ENCODE measurements at places on chromosomes 11 and 22.

DNA sequence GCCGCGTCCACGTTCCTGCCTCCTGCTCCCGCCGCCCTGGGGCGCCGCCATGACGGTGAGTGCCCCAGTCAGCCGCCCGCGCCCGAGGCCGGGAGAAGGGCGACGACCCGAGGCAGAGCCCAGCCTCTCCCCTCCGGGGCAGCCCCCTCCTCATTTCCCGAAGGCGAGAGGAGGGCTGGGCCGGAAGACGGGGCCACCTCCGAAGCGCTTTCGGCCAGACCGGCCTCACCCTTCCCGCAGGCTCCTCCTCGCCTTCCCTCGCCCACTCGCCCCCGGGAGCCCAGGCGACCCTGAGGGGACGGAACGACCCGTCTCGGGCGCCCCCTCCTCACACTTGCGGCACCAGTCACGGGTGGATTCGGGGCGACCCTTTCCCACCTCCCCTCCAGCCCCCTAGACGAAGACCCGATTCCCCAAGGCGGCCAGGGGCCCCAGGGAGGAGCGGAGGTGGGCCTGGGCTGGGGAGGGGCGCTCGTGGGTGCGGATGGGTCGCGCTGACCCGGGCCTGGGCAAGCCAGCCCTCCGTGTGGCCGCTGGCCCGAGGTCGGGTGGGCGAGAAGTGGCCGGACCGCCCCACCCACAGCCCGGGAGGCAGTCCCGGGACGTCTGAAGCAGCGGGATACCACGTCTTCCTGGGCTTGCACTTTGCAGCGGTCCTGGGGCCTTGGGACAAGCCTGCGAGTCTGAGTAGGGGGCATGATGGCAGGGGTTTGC lies 49.7 kb downstream of the TRIOBP start:
- DNase-seq, result no peak

DNA sequence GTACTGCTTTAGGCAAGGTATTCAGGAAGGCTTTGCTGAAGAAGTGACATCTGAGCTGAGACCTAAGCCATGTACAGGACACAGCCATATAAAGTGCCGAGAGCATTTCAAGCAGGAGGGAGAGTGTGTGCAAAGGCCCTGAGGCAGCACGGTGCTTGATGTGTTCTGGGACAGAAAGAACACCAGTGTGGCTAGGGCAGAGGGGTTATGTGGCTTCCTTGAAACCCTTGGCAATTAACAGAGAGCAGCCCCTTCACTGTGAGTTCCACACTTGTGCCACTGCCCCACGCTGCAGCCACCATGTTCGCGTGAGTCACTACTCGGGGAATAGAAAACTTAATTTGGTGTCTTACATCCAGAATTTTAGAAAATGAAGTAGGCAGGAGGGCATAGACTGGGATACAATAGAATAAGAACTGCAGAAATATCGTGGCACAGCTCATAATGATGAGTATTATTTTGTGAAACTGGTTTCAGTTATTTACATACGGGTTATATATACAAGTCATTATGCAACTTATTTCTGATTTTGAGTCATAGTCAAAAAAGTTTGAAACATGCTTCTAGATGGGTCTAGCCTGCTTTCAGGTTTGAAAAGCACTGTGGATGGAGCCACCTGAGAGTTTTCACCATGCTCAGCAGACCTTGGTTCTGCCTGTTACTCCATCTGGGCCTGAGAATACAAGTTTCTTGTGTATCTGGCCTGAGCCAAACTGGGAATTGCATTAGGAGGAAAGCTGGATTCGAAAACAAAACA lies 11.8 kb downstream of the IL10RA start:
- DNase-seq, result no peak

DNA sequence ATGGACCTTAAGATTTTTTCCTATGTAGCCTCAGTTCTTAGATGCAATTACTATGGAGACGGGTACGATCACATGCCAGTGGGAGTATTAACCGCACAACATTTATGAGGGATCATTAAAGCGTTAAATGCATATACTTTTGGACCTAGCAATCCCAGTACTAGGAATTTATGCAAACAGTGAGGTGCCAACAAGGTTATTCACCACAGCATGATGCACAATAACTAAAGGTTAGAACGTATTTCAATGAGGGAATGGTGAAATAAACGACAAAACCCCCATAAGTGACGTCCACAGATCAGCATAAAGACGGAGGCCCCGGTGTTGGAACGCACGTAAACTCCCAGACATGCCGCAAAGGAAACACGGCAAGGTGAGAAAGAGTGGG lies 539 bp downstream of the SIRT3 start:
- DNase-seq, result no peak

DNA sequence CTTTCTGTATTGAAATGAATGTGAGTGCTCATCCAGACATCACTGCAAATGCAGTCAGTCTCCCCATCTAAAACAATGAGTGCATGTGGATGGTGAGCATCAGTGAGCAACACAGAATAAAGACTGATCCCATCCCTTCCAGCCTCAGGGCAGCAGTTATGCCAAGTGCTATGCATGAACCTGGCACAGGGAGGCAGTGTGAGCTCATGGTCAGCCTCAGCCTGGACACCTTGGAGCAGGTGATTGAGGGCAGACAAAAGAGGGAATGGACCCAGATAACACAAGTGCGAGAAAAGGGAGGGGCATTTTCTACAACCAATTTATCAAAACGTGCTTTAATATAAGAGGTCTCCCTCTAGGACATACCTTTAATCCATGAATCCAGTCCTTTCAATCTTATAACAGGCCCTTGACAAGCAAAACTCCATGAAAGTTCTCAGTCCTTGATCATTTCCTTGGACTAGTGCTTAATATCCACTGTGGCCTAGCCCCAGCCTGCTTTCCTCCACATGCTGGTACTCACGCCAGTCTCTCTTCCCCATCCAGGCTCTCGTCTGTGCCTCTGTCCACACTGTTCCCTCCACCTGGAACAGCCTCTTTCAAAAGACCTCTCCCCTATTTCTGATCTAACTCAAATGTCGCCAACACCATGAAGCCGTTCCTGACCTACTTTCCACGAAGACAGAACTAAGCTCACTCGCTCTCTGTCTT lies 50.5 kb upstream of the LRRC55 start:
- DNase-seq, result peak; percentile 23

- DNase-seq, result peak; percentile 32
Measured at GRCh38 chr11:11843211-11843621, 1.4 kb downstream of the USP47 start.

DNA sequence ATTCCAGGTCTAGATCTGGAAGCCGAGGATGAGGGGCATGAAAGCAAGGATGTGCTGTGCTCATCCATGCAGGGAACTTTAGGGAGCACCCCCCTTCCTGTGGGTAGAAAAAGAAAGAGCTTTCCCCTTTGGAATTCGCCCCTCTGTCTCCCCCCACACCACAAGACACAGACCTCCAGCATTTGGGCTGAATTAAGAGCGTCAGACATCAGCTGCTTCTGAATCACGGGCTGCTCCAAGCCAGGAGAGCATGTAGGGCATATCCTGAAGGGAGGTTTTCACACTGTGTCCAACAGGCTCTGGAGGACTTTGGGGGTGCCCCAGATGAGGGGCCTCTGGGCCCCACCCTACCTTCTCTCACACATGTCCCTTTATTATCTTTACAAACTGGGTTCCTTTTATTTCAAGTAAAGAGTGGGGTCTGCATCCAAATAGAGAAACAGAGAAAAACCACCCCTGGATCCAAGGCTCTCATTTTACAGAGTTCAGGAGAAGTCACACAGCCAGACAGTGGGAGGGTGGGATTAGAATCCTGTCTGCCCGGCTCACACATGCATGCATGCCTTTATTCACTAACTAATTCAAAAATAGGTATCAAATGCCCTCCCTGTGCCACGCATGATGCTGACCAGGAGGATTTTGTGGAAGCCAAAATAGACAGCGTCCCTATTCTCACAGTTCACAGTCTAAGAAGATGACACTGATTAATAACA lies 52.8 kb downstream of the LRRC32 start:
- DNase-seq, result no peak

DNA sequence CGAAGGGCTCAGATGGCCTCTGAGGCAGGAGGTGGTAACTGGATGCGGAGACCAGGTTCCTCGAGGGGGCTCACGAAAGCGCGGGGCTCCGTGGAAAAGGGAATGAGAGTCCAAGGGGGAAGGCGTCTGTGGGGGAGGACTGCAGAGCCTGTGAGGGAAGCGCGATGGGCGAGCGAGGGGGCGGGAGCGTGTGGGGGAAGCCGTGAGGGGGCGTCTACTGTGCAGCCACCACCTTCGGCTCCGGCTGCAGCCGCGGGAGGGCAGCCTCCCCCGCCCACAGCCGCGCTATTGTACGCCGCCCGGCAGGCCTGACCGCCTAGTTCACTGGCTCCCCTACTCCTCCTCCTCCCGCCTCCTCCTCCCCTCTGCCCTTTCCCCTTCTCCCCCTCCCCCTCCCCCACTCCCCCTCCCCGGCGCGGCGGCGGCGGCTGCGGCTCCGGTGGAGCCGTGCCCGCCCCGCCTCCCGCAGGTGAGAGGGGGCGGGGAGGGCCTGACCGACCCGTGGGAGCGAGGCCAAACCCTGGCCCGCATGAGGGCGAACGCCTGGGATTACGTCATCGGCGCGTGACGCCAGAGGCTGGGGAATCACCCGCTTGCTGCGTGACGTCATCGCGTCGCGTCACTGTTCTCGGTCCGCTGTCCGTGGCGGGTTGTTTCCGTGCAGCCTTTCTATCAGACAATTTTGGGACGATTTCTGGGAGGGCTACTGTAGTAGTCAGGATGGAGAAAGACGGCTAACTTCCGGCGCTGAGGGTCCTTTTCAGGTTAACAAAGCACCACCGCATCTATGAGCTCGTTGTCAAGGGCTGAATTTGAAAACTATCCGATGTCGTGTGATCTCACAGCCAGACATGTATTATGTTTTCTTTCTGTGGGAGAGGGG lies at the start of gene PAK1:
PAK1 (minus strand) TSS at position 294 of the 883 bp plus-strand sequence. CDS start 81,574 bp downstream, outside the sequence.
- peak; percentile 83 for DNase-seq

DNA sequence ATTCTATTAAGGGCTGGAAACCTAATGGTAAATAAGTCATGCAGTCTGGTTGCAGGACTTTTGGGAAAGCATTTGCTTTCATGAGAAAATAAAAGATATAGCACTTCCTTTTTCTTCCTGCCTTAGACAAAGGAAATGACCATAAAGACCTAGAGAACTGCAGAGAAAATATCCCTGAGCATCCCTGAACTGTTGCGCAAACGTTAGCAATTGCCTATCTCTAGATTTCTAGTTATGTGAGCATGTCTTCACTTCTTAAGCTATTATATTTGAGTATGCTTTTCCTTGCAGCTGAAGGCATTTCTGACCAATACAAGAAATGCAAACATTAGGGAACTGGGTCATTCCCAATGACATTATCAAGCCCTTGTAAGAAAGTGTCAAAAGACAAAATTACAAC lies 110.6 kb downstream of the KIF18A start:
- no peak for DNase-seq

GRCh38 chr11:128246364-128246801 lies 341.0 kb downstream of the ETS1 start:
- no peak for DNase-seq

- no peak for DNase-seq
Measured at GRCh38 chr11:73976451-73977151, 6.0 kb downstream of the UCP2 start.

DNA sequence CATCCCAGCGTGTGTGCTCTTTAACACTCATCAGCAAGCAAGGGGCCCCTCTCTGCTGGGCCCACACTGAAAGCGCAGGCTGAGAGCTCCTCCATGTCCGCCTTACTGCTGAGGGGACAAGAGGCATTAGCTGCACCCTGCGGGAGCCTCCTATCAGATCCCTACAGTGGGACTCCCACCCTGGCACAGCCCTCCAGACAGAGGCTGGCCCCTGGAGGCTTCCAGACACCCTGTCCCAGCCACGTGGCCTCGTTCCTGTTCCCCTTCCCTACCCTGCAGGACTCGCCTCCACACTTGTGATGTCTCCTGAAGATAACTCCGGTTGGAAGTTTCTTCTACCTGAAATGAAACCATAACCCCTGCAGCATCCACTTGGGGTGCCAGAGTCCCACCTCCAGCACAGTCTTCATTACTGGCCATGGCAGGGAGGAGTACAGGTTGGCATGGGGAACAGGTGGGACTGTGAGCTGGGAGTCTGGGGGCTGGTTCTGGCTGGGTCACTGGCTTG lies 5.0 kb upstream of the SH3BP1 start:
- DNase-seq, result no peak

GRCh38 chr11:108663154-108663877 lies 1.6 kb upstream of the DDX10 start:
- no peak for DNase-seq

DNA sequence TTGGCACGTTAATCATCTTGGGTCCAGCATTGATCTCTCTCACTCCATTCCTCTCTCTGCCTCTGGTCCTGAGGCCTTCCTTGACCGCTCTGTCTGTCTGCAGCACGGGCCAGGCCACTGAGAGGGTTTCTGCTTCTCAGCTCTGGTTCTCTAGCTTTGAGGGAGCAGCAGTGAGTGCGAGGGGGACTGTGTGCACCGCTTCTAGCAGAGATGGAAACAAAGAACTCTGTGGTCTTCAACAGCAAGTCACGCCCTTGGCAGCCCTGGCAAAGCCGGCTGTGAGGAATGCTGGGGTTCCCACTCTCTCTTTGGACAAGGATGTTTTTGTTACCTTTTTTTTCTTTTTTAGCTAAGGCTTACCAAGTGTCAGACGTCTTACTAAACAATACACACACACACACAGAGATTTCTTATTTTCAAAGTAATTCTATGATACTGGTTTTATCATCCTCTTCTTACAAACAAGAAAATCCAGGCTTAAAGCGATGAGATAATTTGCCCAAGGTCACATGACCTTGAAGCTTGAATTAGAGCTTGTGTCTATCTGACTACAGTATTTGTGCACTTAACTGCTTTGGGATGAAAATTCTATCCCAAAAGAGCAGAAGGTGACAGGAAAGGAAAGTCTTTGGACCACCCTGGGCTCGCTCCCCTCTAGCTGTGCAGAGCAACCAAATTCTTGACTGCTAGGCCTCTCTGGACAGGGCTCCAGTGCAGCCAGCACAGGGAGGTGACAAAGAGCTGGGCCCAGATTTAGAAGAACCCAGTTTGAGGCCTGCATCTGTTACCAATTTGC lies 293.2 kb downstream of the NTM start:
- no peak for DNase-seq

- DNase-seq, result no peak
Measured at GRCh38 chr11:72265951-72266350, 22.0 kb upstream of the PHOX2A start.

DNA sequence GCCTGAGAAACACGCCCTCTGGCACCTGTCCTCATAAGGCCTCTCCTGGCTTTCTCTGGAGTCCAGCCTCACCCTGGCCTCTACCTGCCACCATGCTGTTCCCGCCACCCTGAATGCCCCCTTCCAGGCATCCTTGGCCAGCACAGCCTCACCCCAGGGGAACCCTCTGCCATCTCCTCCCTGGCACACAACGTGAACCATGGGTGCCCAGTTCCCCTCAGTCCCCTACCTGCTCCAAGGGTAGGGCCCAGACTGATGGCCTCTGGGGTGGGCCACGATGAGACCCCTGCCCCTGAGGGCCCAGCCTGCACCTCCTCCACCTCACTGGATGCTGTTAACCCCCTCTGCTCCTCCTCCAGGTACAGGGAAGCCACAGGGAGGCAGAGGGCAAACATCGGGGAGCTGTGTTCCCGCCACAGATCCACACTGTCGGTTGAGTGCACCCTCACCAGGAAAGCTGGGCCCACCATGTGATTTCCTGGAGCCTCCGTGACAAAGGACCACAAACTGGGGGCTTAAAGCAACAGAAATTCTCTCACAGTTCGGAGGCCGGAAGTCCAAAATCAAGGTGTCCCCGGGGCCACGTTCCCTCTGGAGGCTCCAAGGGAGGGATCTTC lies 169.6 kb downstream of the BRD1 start:
- no peak for DNase-seq

- peak; percentile 66 for DNase-seq
Measured at GRCh38 chr11:118152552-118153471, at the start of gene SCN4B. SCN4B (minus strand) TSS chr11:118152823; CDS start chr11:118152673, 150 bp downstream.

All from hepatic stellate cell (primary cell).